ENCODE measurements at places on chromosomes 5 and 9.

GRCh38 chr5:167050568-167051401 lies 1240.7 kb upstream of the WWC1 start:
- DNase-seq: no peak

DNA sequence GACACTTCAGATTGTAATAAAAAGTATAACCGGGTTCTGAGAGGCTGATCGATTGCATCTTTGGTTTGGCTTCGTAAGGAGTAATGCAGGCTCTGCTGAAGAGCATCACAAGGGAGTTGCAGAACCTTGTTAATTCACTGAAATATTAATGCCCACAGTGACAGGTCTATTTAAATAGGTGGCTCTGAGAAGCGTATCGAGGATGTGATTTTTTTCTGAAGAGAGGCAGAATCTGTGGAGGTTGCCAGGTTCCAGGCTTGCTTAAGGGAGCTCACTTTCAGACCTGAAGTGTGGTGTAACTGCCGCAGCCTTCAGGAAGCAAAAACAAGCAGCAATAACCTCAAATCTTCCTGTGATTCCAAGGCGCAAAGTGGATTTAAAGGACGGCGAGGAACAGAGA lies 80.3 kb downstream of the ANKRD33B start:
- DNase-seq: no peak

GRCh38 chr5:3340471-3340870 lies 255.2 kb upstream of the IRX1 start:
- DNase-seq: no peak

DNA sequence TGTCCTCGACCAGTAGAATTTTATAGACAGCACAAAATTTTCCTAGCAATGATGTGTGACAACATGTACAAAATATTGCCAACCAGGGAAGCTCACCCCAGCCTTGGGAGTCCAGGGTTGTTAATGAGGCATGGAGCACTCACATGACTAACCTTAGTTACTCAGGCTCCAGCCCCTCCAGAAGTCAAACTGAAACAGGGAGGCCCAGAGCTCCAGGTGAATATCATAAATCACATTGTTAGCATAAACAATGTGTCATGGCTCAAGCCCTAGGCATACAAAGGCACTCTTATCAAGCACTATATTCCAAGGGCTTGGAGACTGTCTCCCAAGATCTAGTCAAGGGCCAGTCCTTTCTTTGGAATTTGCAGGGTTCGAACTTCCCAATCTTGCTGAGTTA lies 44.4 kb downstream of the TNFAIP8 start:
- no peak for DNase-seq

- no peak for DNase-seq
Measured at GRCh38 chr9:27535701-27536118, 6.1 kb upstream of the MOB3B start.

DNA sequence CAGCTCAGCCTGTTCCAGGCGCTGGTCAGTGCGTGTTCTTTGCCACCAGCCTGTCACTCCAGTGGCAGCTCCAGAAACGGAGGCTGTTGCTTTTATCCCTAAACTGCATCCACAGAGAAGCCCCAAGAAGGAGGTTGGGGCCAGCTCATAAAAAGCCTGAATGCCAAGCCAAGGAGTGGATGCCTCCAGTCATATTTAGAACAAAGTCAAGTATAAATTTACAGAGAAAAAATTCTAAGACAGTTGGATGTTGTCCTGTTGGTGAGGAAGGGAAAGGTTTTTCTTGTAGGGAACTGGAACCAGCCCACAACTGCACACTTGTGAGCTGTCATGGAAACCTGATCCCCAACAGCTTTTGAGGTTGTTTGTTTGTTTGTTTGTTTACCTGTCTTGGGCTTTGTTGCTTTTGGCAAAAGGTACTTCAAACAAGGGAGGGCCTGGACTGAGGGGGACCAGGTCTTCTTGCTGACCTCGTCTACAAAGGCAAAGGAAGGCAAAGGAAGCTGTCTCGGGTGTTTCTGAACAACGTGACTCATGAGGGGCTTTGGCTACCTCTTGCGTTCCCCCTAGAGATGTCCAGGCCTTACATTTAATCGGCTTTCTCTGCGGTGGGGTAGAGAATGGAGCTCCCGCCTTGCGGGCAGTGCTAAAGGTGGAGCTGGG lies 36.7 kb downstream of the OLFML2A start:
- no peak for DNase-seq

DNA sequence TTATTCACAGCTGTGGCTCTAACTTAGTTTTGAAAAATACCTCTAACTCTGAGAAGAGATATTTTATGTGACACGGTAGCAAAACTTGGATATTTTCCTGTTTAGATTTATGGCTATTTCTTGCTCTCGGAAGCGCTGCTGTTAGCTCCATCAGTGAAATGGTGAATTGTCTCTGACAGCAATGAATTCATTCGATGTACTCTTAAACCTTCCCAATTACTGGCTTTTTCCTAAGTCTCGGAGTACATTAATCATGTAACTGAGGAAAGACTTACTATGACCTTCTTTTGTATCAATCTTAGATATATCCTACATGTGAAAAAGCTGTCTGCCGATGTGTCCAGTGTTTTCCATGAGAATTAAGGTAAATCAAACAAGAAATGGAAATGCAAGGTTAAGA lies 613.0 kb downstream of the KIF4B start:
- DNase-seq: no peak
